ENCODE measurements at places on chromosomes 1 and 21. TPM values are rescaled to one million over a fixed set of nuclear protein-coding genes. Genes with fewer than 3 reads are reported as not detected.

The TACSTD2 gene
- 988 TPM for total RNA-seq

GRCh38 chr1:216824511-216824910, 101.3 kb upstream of the ESRRG start:
- ATAC-seq: no peak

GRCh38 chr1:81792184-81792583, 8.6 kb upstream of the ADGRL2 start:
- ATAC-seq: no peak

The LCK gene
- total RNA-seq: 1.00 TPM

DNA sequence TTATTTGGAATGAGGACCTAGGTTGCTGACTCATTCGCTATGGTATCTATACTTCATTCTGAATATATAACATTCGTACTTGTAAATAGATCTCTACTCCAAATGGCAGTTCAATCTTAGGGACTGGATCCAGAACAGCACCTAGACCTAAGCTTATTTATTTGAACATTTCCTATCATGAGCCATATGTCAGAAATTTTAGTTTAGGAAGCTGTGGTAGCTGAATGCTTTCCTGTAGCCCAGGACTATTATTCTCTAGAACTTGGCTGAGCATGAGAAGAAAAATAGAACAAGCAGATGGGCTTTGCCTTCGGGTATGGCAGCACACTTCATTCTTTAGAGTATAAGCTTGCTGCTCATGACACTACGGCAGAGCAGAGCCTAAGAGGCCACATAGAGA, 1114.4 kb upstream of the B3GALT2 start:
- no peak for ATAC-seq

The NTMT2 gene
- total RNA-seq: not detected

DNA sequence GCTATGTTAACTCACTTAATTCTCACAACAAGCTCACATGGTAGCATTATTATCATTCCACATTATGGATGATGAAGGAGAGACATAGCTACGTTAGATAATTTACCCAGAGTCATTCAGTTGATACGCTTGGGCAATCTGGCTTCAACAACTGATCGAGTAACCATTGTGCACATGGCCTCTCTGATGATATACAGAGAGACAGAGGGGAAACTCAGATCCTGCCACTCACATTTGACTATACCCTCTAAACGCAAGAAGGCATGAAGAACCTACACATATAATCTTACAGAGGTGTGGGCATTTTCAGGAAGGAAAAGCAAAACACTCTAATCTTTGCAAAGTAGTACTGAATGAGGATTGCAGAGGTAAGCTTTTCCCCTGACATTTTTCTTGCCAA, 360.1 kb downstream of the BARHL2 start:
- no peak for ATAC-seq

GRCh38 chr1:22753481-22753971, 42.9 kb downstream of the EPHB2 start:
- no peak for ATAC-seq

GRCh38 chr1:167280912-167281311, 60.2 kb downstream of the POU2F1 start:
- no peak for ATAC-seq

GRCh38 chr1:10122926-10123325, 87.4 kb upstream of the KIF1B start:
- ATAC-seq: no peak

The ITLN1 gene
- not detected for total RNA-seq

The TNFRSF18 gene
- total RNA-seq: 16.3 TPM

DNA sequence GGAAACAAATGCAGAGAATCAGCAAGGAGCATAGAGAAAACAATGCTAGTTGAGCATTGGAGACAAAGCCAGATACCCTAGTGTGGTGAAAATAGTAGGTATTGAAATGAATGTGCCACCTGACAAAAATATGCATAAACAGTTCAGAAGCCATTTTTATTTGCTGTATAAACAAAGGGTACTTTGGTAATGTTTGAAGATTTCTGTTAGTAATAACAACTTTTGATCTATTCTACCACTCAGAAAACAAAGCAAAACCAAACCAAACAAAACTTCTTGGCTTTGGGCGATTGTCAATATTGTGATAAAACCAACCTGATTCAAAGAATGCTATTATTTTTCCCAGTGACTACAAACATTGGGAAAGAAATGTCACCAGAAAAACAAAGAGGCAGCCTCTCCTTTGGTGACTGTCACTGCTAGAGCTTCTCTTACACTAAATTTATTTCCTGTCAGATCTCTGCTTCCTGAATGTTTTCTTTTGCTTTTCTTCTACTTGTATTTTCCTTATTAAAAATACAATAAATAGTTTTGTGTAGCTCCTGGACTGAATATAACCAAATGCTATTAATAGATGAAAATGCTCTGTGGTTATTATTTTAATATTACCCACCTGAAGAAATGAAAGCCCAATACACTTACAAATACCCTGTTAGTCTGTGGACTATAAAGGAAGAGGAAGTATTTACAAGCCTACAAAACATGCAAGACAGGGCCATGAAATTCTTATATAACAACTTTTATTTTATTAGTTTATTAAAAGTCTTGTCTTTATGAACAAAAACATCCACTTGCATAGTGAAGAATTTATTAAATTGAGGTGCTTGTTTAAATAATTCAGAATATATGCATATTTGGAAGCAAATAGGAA, 5.7 kb downstream of the ATP6V1G3 start:
- ATAC-seq: no peak

The RNU1-1 gene
- 6,387 TPM for total RNA-seq

- no peak for ATAC-seq
Observed at GRCh38 chr1:164891615-164892014, 332.6 kb downstream of the PBX1 start.

GRCh38 chr1:85975912-85976371, 180.6 kb downstream of the COL24A1 start:
- ATAC-seq: no peak

DNA sequence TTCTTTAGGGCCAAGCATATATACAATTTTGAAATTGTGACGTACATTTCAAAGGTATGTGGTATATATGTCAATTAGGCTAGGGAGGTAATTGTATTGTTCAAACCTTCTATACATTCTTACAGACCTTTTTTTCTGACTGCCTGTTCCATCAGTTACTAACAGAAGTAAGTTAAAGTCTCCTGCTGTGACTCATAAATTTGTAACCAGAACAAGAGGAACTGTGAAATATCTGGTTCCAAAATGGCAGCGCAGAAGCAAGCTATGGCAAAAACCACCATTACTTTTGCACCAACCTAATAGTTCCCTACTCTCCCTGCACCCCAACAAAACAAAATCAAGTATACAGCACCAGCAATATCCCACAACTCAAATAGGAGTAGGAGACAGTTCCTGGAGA, 93.6 kb downstream of the ENAH start:
- ATAC-seq: no peak

DNA sequence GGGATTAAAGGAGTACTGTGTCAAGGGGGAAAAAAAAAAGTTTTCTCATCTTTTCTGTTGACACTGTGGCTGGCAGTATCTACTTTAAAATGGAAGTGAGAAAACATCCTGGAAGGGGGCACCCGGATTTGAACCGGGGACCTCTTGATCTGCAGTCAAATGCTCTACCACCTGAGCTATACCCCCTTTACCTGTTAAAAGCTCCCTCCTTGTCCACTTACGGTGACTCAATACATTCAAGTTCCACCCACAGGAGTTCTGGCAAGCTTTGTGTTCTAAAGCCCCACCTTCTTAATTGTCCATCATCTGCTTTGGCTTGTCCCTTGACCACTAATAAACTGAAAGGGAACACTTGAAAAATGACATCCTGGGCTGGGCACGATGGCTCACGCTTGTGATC, 68.2 kb downstream of the FNBP1L start:
- no peak for ATAC-seq

The HSD3B1 gene
- not detected for total RNA-seq

- ATAC-seq: no peak
Observed at GRCh38 chr21:44354775-44355771, 1.7 kb downstream of the TRPM2 start.

The FAM167B gene
- total RNA-seq: 1.5 TPM

DNA sequence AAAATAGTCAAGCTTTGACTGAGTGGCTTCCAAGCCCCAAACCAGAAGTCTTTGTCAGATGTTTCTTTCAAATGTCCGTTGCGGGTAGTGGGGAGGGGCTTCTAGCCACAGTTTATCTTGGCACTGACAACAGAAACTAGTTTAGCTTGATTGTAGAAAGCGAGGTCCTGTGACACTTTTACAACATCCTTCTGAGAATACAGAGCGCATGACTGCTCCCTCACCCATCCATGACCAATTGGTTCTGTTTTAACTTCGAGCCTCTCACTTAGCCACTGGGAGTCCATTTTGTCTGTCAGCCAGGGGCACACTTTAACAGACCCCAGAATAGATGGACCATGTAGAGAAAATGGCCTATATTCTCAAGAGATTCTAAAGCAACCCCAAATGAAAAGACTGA, 199.2 kb upstream of the ST6GALNAC5 start:
- no peak for ATAC-seq

The ERICH3 gene
- not detected for total RNA-seq

The CFAP141 gene
- not detected for total RNA-seq

GRCh38 chr1:51515312-51515960, 3.6 kb downstream of the EPS15 start:
- no peak for ATAC-seq

Data from esophagus mucosa (tissue), 1 donor.